SW480 (cell line): ENCODE measurements at places on chromosomes 7 and 10.

DNA sequence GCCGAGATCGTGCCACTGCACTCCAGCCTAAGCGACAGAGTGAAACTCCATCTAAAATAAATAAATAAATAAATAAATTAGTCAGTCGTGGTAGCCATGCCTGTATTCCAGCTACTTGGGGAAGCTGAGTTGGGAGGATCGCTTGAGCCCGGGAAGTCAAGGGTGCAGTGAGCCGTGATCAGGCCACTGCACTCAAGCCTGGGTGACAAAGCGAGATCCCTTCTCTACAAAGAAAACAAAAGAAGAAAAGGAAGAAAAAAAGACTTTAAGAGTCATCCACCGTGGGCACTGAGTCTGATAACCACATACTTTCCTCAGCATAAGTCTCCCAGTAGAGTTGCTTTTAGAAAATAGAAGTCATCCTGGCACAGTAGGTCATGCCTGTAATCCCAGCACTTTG is 2.6 kb downstream of the TMEM254 start:
- no peak for DNase-seq

DNA sequence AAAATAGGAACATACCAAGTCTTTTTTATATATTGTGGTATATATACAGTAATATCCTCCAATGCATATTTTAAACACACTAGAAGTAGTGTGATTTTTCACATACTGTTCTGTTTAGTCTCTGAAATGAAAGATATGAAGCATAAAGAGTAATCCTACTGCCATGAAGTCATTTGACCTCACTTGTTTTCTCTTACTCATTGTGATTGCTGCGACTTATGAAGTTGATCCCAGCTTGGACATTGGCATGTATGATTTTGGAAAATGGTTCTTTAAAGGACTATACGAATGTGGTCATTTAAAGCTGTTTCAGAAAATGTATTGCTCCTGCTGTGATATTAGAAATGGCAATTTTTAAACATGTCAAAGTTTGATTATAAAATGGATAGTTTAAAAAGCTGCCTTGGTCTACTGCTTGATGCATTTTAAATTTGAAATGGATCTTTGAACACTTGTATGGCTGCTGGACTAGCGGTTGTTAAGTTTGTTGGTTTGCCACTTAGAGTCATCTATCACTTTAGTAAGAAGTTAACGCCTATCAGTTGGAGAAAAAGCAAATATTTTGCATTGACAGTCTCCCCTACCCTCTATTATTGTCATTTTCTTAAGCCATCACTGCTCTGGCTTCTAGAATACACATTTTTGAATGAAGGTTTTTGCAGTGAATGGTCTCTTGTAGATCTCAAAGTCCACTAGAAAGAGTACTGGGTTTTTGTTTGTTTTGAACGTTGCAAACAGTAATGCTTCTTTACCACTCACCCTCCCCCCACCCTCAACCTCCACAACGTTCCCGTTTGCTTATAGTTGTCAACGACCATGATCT is 881 bp upstream of the PCGF5 start:
- DNase-seq = no peak

- no peak for DNase-seq
Observed at GRCh38 chr10:12703813-12704212, 297.7 kb downstream of the CCDC3 start.

DNA sequence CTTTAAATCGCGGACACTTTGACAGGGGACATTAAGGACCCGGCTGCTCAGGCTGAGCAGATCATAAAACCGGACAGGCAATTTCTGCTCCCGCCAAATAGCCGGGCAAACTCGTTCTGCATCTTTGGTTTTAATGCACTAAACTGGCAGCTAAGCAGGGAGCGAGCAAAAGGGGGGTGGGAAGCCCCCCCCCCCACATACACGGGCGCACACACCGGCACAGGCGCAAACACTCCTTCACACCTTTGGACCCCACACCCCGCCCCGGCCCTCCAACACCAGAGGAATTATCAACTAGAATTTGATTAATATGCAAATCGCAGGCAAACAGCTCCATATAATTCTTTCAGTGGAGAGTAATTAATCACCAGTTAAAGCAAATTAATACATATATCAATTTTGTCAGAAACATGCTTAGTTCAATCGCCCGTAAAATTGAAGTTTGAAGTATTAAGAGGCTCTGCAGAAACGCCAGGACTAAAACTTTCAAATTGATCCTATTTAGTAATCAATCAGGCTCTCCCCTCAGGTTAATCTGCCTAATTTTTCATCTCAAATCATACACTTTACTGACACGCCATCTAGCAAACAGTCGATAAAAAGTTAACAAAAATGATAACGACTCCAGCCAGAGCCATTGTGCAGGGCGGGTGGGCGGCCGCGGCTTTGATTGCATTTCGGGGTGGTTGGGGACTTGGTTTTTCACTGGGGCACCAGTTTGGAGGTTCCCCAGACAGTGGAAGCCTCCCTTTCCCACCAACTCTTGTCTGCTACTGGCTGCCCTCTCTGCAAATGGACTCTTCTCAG is 9.9 kb downstream of the LBX1 start:
- DNase-seq = no peak

GRCh38 chr7:45971171-45971570 is 50.1 kb upstream of the IGFBP3 start:
- DNase-seq = no peak

DNA sequence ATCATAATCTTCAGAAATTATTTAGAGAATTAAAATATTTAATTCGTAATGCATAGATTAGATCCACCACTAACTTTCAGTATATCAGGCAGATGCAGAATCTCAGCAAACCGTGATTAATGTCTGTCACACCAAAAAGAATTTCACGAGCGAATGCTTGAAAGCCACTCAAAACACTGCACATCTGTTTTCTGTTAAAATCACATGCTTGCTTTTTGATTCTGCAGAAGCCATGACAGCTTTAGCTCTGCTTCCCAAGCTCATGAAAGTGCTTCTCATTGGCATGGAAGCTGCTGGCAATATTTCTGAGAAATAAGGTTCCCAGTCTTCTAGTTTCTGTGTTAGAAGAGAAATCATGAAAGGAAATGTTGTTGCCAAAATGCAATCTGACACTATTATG is 837.8 kb upstream of the LRRN3 start:
- no peak for DNase-seq

GRCh38 chr7:80781561-80781979 is 137.3 kb downstream of the SEMA3C start:
- DNase-seq = no peak

GRCh38 chr7:99625961-99626360 is 9.2 kb downstream of the ZSCAN25 start:
- no peak for DNase-seq

GRCh38 chr7:131045526-131045925 is 282.1 kb upstream of the MKLN1 start:
- no peak for DNase-seq

- DNase-seq = peak; percentile 42
Observed at GRCh38 chr10:50885097-50885859, at the start of gene A1CF. A1CF (minus strand) TSS chr10:50885627; CDS start chr10:50859940, 25,687 bp downstream.

GRCh38 chr7:27158436-27159265 is 2.2 kb upstream of the HOXA7 start:
- DNase-seq = peak; percentile 68

DNA sequence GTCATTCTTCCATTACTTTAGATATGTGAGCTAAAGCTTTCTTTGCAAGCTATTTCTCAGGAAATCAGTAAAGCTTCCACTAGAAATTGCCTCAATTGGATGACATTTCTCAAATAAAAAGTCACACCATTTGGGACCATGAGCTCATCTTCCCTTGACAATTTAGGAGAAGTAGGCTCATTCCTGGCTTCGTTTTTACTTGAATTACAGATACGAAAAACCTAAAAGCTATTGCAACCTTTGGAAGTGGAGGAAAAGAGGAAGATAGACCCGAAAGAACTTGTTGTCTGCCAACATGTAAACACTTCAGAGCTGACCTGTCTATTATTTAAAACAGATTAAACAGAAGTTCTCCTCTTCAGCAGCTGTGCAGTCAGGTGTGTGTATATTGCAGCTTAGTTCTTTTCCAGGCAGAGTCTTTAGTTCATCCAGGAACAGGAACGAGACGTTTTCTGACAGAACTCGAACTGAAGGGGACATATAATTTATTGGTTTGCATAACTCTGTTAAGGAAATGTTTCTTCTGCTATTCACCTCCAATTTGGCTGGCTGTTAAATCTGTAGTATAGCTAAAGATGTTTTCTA is 43.1 kb upstream of the ST8SIA6 start:
- DNase-seq = no peak

DNA sequence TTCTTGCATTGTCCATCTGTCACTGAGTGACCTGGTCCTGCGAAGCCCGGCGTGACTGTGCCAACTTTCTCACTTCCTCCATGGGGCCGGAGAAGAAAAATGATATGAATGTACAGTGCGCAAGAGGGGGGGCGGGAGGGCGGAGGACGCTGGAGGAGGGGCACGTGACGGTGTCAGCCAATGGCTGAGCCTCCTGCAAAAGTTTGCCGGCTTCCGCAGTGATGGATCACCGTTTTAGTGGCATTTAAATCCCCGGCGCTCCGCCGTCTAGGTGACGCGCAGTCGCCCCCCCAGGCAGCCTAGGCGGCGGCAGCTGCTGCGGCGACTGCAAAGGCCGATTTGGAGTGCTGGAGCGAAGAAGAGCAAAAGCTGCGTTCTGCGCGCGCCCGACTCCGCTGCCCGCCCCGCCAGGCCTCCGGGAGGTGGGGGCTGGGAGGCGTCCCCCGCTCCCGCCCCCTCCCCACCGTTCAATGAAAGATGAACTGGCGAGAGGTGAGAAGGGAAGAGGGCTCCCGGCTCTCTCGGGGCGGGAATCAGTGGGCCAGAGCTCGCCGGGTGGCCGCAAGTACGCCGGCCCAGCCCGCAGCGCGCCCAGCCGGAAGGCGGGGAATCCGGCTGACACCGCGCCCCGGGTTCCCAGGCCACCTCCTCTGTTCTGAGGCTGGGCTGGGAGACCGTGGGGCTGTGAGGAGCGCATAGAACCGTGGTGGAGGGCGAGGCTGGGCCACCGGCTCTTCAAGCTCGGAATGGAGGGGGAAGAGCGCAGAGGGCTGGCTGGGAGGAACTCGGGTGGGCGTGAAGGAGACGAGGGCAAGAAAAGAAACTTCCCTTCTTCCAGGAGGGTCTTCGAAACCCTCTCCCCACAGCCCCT is at the start of gene HOXA1:
TSS of gene HOXA1 (minus strand) at position 104 of the 871 bp plus-strand sequence. CDS start at position 16, 88 bp downstream.
- DNase-seq = peak; percentile 98

- DNase-seq = no peak
Observed at GRCh38 chr7:32093415-32094408, 23.5 kb upstream of the PDE1C start.

- DNase-seq = no peak
Observed at GRCh38 chr10:86257683-86258082, 108.9 kb downstream of the GRID1 start.

DNA sequence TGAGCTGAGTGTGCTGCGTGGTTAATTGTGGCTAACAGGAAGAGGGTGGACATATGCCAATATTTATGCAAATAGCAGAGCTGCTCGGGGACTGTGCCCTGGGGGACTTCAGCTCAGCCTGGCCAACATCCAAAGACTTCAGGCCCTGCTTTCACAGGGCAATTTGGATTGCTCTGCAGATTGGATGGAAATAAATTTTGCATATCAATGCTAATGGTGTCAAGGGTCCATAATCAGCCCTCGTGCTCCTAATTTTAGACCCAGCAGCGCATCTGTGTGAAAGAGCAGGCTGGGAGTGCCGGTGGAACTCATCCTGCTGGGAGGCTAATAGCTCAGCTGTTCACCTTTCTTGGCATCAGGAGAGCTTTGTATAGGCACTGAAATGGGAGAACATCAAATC is 270.1 kb downstream of the TCERG1L start:
- DNase-seq = no peak

GRCh38 chr10:44968091-44968490 is 8.5 kb downstream of the RASSF4 start:
- no peak for DNase-seq

DNA sequence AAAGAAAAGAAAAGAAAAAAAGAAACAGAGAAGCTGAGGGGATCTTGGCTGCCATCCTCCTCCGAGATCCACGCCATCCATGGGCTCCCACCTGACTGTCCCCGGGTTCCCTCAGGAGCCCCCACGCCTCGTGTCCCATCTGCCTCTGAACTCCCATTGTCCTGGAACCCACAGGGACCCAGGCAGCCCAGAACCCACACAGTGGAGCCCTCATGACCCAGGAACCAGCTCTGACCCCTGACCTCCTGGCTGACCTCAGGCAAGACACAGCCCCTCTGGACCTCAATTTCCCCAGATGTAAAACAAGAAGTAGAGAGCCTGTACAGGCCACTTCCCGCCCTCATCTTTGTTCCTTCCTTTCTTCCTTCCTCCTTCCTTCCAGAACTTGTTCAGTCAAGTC is 40.4 kb downstream of the RASGEF1A start:
- DNase-seq = no peak

- peak; percentile 15 for DNase-seq
Observed at GRCh38 chr10:7519351-7519750, 108.5 kb upstream of the SFMBT2 start.

DNA sequence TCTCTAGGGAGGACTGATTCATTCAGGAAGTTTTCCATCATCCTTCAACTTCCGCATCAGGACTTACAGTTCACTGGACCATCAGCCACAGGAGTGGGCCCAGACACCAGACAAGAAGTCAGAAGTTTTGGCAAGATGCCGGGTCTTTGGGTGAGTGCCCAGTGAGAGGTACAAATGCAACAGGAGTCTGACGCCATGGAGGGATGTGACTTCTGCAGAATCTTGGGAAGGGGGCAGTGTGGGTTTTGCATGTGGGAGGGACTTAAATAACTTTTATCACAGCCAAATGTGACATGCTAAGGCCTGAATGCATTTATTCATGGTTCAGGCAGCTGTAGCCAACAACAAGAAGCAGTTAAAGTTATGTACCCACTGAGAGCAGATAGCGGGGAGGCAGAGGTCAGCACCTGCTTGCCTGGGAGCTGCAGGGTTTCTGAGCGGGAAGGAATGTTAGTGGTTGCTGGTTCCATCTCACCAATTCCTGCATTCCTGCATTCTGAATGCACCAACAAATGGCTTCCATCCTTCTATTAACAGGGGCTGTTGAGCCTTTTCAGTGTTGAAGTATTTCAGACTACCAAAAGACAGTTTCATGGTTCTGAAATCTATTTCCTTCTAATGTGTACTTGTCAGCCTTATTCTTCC is 375.2 kb downstream of the PAXIP1 start:
- DNase-seq = no peak

GRCh38 chr10:83153714-83154113 is 985.6 kb upstream of the GHITM start:
- DNase-seq = peak; percentile 11

DNA sequence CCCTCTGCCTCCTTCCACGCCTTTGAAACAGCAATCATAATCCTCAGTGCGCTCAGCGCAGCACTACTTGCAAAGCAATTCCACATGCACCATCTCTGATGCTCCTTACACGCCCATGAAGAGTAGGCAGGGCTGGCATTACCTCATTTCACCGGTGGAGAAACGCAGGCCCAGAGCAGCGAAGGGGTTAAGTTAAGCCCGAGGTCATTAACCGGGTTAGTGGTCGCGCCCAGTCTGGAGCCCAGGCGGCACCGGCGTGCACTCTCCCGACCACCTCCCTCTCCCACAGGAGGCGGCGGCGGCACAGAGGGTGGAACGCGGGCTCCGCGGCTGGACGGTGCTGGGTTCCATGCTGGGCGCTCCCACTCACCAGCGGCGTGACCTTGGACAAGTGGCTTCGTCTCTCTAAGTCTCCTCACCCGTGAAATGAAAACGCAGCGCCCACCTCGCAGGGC is 515 bp downstream of the FASTK start:
- DNase-seq = peak; percentile 49

GRCh38 chr10:5587151-5588079 is 62.7 kb downstream of the CALML3 start:
- no peak for DNase-seq
